ENCODE measurements at places on chromosomes 13 and 19.

GRCh38 chr13:104301171-104301975, 1235.2 kb upstream of the SLC10A2 start:
- DNase-seq, result no peak

DNA sequence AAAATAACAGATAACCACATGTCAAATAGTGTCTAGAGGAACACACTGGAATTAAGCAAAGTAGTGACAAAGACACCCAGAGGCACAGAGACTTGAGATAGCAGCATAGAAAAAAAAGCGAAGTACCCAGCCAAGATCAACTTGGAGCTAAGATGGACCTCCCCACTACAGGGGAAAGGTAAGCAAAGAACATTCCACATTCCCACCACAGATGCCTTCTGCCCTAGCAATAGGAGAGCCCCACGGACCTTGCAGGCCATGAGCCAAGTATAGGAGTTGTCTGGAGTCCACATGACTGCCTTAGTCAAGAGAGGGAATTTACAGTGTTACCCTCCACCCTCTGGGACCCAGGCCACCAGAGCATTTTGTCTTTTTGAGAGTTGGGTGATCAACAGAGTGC, 110.7 kb upstream of the SPRY2 start:
- no peak for DNase-seq

DNA sequence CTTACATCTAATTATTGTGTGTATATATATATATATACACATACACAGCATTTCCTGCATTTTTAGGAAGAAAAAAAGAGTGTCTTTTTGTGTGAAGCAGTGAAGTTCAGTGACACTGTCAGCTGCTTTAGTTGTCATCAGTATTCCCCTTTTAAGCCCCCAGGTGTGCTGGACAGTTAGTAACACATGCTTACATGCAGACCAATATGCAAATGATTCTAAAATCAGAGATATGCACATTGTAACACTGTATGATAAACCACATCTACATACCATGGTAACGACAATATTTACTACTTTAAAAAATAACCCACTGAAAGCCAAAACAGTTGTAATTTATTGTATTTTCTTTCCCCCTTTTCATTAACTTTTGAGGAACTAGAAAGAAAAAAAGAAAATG, 16.8 kb downstream of the LHFPL6 start:
- DNase-seq, result no peak

- DNase-seq, result no peak
These were observed 335.7 kb downstream of the RFC3 start for GRCh38 chr13:34153428-34154180.

DNA sequence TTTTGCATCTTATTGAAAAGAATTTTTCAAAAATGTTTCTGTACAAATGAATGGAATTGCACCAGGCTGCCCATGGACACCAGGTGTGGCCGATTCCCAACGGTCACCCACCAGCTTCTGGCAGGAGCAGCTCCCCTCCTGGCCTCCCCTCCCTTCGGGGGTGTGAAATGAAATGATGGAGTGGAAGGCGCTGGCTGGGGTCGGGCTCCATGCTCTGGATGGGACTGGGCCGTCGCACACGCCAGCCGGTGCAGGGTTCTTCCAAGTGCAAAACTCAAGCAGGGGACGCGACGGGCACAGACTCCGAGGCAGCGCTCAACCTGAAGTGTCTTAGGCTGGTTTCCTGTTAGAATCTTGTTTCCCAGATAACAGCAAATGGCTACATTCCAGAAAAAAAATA, 21.9 kb downstream of the C19orf44 start:
- no peak for DNase-seq

DNA sequence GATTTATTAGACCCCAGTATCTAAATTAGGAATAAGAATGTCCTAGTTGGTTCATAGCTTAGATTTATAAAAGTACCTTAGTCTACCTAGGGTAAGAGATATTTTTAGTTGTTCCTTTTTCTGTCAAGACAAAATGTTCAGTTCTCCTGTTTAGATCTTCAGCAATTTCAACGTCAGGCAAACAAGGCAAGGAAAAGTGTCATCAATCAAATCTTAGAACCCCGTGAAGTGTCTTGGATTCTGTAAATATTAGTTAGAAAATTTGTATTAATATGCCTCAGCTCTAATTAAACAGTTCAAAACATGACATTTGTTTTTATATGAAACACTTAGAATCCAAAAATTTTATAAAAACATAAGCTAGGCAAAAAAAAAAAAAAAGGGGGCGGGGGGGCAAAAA, 296.6 kb downstream of the PCDH9 start:
- DNase-seq, result no peak

- no peak for DNase-seq
These were observed 24.2 kb downstream of the PCDH20 start for GRCh38 chr13:61391426-61391825.

- DNase-seq, result no peak
These were observed 4.8 kb upstream of the ATF5 start for GRCh38 chr19:49924004-49924880.

DNA sequence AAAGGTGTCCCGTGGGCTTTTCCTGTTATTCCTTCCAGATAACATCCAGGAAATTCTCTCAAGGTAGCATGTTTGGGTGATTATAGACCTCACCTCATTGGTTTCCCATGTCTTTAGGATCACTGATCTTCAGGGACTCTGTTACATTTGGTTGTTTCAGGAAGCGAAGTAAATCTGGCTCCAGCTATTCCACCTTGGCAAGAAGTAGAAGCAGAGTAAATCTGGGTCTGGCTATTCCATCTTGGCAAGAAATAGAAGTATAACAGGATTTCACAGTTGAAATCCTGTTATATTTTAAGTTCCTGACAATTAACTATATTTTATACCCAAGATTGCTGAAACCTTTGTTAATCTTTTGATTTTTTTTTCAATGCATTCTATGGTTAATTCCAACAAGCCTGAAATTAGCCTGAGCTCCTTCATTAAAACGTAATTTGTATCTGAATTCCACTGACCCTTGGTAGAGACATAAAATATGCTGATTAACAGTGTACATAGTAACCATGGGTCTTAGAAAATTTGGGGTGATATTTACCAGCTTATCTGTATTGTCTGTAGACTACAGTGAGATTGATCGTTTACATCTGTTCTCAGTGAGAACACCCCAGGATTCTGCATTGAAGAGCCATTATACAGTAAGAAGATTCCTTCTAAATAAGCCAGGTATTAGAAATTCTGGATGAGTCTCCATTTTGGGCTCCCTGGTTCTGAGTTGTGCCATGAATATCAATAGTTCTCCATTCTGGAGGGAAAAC, 267.6 kb upstream of the SLITRK6 start:
- no peak for DNase-seq

DNA sequence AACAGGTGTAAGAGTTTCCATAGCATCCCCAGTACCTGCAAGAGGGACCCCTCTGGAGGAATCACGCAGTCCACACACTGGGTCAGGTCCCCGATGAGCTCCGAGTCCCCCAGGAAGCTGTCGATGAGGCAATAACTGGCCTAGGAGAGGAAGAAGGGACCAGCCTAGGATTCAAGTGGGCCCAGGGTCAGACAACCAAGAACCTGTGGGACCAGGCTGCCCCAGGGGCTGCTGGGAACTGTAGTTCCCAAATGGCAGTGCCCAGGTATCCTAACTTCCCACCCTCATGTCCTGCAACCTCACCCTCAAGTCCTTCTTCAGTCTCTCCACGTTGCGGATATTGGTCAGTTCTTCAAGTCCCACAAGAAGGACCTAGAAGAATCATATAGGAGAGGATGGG, 1.8 kb downstream of the FUZ start:
- DNase-seq, result no peak

DNA sequence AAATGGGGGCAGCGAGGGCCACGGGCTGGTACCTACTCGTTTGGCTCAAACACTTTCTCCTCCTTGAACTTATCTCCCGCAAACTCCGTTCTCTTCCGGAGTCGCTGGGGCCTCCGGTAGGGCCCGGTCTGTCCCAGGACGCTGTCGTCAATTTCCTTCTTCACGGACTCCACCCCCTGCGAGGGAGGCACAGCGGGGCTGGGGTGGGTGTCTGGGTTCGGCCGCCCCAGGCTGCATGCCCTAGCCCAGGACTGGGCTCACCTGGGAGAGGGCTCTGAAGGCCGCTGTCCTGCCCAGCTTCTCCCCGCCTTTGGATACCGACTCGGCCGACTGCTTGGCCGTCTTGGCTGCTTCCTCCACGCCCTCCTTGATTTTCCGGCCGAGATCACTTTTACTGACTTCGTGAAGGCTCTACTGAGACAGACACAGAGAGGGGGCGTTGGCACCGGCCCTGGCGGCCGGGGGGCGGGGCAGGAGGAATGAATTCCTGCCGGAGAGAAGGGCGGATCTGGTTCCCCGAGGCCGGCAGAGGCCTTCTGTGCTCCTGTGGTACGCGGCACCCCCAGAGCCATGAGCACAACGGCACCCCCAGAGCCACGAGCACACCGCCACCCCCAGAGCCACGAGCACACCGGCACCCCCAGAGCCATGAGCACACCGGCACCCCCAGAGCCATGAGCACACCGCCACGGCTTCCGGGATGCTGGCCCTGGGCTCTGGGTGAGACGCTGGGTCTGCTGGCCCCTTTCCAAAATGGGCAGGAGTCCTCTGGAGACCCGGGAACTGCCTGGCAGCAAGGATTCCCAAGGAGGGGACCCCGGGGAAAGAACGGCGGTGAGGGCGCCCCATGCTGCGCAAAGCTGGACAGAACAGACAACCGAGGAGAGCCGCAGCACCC, 8.1 kb upstream of the CTXN1 start:
- no peak for DNase-seq

GRCh38 chr13:33453936-33454335, 168.4 kb upstream of the STARD13 start:
- DNase-seq, result no peak
